Activated T-cell treated with anti-CD3 and anti-CD28 coated beads, Interleukin-2, amount 50 U/mL, for 72 hours (primary cell): ENCODE measurements at places on chromosomes 1 and 21. TPM values are rescaled to one million over a fixed set of nuclear protein-coding genes. Genes with fewer than 3 reads are reported as not detected.

The MANEAL gene
- total RNA-seq = 1.9 TPM

DNA sequence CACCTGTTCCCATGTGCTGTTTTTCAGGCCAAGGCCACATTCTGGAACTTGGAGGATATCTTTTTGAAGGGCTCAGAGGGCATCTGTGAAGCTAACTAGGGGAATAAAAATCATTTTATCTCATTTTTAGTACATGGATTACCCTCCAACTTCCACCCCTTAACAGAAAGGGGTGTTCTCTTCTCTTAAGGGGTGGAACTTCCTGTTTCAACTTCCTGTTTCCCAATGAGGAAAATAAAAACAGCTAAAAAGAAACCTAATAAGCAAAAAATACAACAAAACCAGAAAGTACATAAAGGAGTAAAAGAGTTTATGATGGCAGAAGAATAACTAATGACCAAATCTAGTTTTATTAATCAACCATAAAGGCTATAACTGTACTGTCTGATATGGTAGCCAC is 24.8 kb upstream of the SLC22A15 start:
- H3K27ac ChIP-seq = no peak overlapping the region
- H3K4me3 ChIP-seq = no peak overlapping the region
- no peak for DNase-seq
- H3K36me3 ChIP-seq = no peaks in the 10 kb centered on the region
- H3K4me1 ChIP-seq = peaks cover 5% of the 10 kb centered on the region

DNA sequence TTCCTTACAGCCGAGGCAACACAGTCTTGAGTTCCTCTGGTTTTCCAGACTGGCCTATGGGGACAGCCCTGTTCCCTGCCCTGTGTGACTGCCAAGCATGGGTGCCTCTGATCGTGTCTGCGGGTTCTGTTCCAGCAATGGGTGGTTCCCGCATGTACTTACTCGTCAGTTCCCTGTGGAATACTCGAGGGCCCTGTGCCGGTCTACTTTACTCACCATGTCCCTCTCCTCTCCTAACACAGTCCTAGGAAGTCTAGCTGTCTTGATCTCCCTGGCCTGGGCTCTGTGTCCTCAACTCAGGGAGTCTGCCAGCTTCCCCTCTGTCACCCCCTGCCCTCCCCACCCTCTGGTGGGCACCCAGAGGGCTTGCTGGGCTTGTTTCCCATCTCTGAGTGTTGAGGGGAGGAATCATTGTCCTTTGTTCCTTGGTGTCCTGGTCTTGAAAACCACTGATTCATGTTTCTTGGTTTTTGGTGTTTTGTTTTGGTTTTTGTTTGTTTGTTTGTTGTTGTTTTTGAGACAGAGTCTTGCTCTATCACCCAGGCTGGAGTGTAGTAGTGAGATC is 36.0 kb downstream of the TRAPPC10 start:
- H3K4me3 ChIP-seq = no peak overlapping the region
- no peak for DNase-seq
- no peaks in the 10 kb centered on the region for H3K27me3 ChIP-seq

The JAM2 gene
- total RNA-seq = 2.0 TPM

The MRAP gene
- not detected for total RNA-seq
